GM23248 (cell line): ENCODE measurements at places on chromosomes 1 and 21. TPM values are rescaled to one million over a fixed set of nuclear protein-coding genes. Genes with fewer than 3 reads are reported as not detected.

DNA sequence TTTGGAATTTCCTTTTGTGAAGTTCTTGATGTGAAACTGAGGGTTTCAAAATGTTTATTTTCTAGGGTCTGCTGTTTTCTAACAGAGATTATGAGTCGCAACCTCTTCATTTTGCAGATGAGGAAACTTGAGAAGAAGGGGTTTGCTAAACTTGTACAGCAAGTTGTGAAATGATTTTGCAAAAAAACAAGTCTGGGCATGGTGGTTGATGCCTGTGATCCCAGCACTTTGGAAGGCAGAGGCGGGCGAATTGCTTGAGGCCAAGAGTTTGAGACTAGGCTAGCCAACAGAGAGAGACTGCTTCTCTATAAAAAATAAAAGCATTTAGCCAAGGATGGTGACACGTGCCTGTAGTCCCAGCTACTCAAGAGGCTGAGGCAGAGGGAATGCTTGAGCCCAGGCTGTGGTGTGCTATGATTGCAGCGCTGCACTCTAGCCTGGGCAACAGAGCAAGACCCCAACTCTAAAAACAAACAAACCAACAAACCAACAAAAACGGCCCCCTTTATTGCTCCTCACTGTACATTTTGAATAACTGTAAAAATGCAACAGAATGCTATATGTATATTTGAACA lies 9.9 kb downstream of the TRIM67 start:
- DNase-seq, result no peak

DNA sequence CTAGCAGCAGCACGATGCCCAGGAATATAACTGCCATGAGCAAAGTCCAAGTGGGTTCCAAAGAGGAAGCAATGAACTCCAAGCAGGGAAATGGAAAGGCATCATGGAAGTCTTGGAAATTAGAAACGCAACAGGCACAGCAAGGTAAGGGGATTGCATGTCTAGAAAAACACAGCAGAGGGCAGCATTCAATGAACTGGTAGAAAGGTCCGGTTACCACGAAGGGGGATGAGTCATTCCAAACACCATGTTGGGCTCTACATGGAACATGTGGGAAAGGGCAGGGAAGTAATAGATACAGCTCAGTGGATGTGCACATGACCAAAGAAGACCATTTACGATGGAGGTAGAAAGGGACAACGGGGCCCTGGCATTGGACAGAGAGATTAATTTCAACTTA lies 36.4 kb downstream of the RXRG start:
- DNase-seq, result peak; percentile 60

- no peak for DNase-seq
Observed at GRCh38 chr1:12587981-12588640, 29.9 kb downstream of the DHRS3 start.

GRCh38 chr21:36096398-36097290 lies 26.8 kb downstream of the CBR1 start:
- no peak for DNase-seq

GRCh38 chr1:37233606-37234005 lies 199.3 kb upstream of the GRIK3 start:
- peak; percentile 5 for DNase-seq

GRCh38 chr1:204623894-204624361 lies 61.6 kb downstream of the LRRN2 start:
- DNase-seq, result peak; percentile 14

The HEYL gene
- not detected in 2 replicates for total RNA-seq
